ENCODE measurements at places on chromosomes 7 and 10.

DNA sequence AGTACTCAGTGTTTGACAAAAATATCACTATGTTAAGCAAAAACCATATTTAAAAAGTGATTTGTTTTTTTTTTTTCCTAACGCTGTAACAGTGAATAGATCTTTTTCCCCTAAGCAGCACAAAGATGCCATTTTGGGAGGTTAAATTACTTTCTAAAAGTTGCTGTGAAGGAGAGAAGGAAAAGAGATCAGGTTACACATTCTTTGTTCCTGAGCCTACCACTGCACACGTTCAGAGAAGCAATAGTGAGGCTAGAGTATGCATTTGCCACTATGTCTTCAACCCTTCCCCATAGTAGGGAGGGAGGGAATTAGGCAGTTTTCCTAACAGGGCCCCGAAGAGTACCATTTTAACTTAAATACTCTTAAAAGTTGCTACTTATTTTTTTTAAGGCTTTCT is 38.9 kb downstream of the BMPR1A start:
- no peak for DNase-seq

- DNase-seq = no peak
Measured at GRCh38 chr7:24972166-24972477, 7.9 kb downstream of the OSBPL3 start.

GRCh38 chr10:110744782-110745181 is 100.6 kb downstream of the RBM20 start:
- DNase-seq = no peak

GRCh38 chr10:75553550-75553949 is 122.1 kb downstream of the LRMDA start:
- DNase-seq = no peak

- DNase-seq = no peak
Measured at GRCh38 chr10:128072941-128073645, 53.1 kb downstream of the MKI67 start.

- no peak for DNase-seq
Measured at GRCh38 chr10:3137958-3138726, 34.4 kb downstream of the PITRM1 start.

- no peak for DNase-seq
Measured at GRCh38 chr7:2941216-2941859, 97.2 kb upstream of the GNA12 start.

All from WTC11 (cell line).